ENCODE measurements at places on chromosomes 1 and 21. TPM values are rescaled to one million over a fixed set of nuclear protein-coding genes. Genes with fewer than 3 reads are reported as not detected.

DNA sequence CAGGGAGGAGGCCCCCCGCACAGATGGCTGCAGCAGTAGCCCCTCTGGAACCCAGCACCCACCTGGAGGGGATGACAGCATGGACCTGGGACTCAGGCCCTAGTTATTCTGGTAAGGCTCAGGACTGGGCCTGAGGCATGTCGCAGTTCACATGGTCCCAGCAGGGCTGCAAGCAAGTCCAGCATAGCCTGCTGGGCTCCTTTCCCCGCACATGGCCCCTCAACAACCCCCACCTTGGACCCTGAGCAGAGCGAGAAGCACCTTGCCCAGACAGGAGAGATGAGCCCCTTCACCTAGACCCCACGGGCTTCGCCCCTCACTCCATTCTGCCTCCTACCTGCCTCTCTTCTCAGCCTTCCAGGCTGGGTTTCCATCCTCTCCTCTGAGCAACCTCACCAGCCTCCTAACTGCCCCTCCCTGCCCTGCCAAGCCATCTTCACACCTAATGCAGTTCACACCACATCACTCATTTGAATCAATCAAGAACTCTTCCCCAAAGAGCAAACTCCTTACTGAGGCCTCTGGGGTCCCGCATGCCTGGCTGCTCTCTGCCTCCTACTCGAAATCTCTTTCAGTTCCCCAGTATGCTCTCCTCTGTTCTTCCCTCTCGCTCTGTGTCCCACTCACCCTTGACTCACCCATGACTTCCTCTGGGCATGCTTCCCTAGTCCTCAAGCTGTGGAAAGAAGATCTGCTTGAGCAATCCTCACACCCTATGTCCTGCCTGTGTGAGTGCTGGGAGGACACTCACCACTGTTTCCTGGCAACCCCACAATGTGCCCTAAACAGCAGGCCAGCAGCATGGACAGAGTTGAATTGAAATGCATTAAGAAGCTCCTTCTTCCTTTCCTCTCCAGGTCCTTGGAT is 9.4 kb upstream of the THEMIS2 start:
- no peak for DNase-seq

DNA sequence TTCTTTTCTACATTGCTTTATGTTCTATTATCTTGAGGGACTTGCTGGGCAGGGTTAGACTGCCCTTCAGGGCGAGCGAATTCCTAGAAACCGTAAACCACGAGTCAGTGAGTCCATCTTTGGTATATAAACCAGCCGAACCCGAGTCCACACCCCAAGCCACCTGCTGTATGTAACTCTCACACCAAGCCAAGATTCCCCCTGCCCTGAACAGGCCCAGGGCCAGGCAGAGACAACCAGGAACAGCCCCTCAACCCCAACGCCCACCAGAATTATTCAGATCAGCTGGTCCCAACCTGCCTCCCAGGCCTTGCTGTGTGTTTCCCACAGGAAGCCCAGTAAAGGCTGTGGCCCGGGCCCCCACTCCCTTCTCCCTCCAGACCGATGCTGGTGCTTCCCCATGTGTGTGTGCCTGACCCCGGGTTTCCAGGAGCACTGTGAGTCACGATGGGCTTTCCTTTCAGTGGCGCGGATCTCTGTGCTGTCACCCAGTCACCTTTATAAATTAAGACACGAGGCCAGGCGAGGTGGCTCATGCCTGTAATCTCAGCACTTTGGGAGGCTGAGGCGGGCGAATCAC is 17.1 kb downstream of the KIF17 start:
- no peak for DNase-seq

OR2L3 gene
- not detected for total RNA-seq

- DNase-seq = peak; percentile 64
These were observed 115.5 kb downstream of the RERE start for GRCh38 chr1:8701794-8702471.

- DNase-seq = no peak
These were observed 36.7 kb upstream of the PLXNA2 start for GRCh38 chr1:208280681-208281450.

MUL1 gene
- 13.9 TPM for total RNA-seq

- no peak for DNase-seq
These were observed 49.8 kb downstream of the COLGALT2 start for GRCh38 chr1:183987593-183988318.

DNA sequence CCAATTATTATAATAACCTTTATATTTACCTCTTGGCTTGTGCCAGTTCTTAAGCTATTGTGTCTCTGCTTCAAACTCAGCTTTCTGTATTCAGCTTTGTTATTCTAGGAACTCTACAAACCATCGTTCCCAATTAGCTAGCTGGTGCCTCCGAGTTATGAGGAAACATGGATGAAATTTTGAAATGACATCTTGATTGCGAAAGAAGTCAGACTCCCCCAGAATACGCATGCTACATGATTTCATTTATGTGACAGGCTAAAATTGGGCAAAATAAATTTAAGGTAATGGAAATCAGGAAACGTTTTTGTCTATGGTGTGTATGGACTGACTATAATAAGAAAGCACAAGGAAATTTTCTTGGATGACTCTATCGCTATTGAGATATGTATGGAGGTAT is 256.8 kb upstream of the NCAM2 start:
- DNase-seq = no peak

GRCh38 chr1:234619794-234620247 is 9.8 kb upstream of the IRF2BP2 start:
- no peak for DNase-seq

DNA sequence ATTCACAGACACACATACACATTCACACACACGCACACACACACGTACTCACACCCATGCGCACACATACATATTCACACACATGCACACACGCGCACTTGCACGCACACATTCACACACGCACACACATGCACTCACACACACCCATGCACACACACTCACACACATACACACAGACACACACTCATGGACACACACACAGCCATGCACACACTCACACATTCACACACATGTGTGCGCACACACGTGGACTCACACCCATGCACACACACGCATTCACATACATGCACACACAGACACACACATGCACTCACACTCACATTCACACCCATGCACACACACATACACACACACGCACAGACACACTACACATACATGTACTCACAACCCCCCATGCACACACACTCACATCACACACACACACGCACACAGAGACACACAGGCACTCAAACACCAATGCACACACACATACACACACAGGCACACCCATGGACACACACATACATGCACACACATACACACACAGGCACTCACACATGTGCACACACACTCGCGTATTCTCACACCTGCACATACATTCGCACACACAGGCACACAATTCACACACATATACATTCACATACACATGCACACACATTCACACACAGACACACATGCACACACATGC is 589.1 kb downstream of the PTPRU start:
- DNase-seq = no peak

DNA sequence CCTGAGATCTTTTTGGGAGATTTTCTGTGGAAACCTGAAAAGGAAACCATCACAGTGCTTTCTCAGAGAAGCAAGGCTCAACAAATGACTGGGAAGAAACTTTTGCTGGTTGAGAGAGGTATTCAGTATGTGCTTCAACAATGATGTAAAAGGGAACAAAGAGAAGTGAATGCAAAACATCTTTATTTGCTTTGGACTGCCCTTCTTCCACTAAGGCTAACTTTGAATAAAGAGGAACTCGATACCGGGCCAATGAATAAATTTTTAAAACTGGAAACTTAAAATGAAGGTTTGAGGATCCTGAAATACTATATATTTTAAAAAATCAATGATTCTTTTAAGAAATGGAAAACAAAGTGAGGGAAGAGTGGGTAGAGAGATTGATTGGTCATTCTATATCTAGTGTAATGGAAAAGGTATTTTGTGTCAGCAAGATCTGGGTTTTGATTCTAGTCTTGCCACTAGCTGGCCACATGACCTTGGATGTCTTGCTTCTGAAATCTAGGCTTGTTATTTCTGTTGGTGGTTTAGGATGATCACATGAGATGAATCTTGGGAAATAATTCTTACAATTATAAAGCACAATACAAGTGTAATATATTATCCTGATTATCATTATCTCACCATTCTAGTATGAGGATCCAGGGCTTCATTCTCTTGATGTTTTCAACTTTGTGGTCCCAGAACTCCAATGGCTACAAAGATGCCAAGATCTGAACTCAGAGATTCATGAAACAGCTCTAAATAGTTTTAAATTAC is 34.6 kb upstream of the APOBEC4 start:
- DNase-seq = no peak

SMIM1 gene
- total RNA-seq = not detected

CD34 gene
- total RNA-seq = 42.5 TPM

DNA sequence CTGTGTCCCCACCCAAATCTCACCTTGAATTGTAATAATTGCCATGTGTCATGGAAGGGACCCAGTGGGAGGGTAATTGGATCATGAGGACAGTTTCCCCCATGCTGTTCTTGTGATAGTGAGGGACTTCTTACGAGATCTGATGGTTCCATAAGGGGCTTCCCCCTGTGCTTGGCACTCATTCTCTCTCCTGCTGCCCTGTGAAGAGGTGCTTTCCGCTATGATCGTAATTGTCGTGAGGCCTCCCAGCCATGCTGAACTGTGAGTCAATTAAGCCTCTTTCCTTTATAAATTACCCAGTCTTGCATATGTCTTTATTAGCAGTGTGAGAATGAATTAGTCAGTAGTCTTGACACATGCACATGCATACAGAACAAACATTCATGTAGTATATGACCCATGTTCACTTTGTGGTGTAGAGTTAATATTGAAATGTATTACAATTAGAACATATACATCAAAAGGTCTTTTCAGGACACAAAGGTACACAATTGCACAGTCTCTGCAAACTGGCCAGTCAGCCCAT is 16.9 kb upstream of the IFI16 start:
- no peak for DNase-seq

DNA sequence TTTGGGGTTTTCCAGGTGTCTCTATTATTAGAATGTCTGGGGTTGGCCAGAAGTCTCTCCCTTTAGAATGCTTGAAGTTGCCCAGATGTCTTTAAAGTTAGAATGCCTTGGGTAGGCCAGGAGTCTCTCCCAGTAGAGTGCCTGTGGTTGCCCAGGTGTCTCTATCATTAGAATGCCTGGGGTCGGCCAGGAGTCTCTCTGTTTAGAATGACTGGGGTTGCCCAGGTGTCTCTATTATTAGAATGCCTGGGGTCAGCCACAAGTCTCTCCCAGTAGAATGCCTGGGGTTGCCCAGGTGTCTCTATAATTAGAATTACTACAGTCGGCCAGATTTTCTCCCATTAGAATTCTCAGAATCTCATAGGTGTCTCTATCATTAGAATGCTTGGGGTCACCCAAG is 55.2 kb downstream of the RNF187 start:
- DNase-seq = no peak

CLDN14 gene
- 0.16 TPM for total RNA-seq

DNA sequence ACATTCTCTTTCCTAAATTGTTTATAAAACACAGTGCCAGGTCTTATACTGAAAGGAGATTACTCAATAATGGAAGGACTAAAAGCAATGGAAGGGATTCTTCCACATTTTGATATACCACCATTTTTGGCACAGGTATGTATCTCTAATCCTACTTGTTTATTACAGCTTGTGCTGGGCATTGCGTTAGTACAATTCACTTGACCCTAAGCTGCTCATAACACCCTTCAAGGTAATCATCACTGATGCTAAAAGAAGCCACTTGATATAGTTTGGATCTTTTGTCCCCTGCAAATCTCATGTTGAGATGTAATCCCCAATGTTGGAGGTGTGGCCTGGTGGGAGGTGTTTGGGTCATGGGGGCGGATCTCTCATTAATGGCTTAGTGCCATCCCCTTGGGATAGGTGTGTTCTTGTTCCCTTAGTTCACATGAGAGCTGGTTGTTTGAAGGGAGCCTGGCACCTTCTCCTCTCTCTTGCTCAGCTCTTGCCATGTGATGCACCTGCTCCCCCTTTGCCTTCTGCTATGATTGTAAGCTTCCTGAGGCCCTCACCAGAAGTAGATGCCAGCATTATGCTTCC is 71.1 kb downstream of the NIBAN1 start:
- DNase-seq = no peak

DNA sequence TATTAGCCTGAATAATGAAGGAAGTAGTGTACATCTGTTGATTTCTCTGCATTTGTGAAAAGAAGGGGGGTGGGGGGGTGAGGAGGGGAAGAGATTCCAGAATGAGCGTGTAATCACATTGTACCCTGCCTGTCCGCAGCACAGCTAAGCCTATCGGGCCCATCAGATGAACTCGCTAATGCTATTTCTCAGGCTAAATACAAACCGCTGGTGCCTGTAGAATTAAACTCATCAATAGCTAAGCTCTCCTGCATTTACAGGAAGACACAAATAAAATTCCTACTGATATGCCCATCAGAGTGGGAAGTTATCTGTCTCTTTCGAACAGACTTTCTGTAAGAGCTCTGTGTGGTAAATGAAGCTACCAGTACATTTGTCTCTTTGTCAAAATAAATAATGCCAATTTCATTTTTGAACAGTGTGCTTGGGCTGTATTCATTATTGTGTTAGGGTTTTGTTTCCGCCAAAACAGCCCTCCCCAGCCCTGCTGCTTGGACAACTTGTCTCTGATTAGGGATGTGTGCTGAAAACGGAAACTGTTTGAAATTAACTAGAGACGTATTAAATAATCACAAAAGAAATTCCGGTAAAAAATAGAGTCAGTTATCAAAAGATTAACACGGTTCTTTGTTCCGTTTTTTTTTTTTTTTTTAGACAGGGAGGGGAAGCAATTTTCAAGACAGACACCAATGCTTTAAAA is 305.4 kb downstream of the TTLL7 start:
- peak; percentile 25 for DNase-seq

TEDDM1 gene
- not detected for total RNA-seq

C1QB gene
- total RNA-seq = 26.3 TPM

- DNase-seq = no peak
These were observed 118.3 kb upstream of the ATP1A1 start for GRCh38 chr1:116254776-116255175.

DNA sequence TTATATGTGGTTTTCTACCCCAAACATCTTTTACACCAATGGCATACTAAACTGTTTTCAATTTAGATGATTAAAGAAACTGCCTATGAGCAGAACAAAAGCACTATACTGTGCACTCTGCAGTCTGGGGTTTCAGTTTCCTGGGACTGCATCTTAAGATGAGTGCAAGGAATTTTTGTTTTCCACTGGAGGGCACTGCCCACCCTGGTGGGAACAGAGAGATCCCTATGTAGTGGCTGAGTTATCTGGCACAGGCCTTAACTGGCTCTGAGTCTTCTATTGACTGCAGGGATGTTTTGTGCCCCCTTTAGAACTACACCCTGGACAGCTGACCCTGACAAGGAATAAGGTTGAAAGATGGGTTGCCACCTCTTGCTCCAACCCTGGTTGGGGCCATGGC is 12.0 kb downstream of the PROK1 start:
- no peak for DNase-seq

DNA sequence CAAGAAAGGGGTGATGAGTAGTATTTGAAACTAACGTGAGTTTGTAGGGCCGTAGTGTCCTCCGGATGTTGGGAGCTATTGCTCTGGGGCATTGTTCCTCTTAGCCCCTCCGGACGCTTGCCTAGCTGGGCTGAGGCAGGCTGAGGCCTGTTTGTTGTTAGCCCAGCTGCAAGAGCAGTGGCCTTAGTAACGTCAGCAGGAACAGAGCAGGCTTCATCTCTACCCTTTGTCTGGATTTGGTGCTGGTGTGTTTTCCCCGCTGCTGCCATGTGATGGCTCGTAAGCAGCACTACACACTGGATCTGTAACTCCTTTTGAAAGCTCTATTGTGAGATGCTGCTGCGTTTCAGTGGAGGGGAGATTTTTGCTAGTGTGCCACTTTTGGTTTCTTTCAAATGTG is 57.6 kb downstream of the DNM3 start:
- peak; percentile 10 for DNase-seq

LY9 gene
- total RNA-seq = 0.11 TPM

KRTAP7-1 gene
- total RNA-seq = not detected

METTL25B gene
- total RNA-seq = 11.4 TPM

- no peak for DNase-seq
These were observed 31.9 kb downstream of the GNPAT start for GRCh38 chr1:231272880-231273279.

SORT1 gene
- 26.5 TPM for total RNA-seq

Measured in urinary bladder (tissue), 4 donors.